Mesenchymal stem cell (in vitro differentiated cells and primary cell): ENCODE measurements at places on chromosomes 1 and 21.

- peak overlapping the region; percentile 87 for H3K27ac ChIP-seq
- no peaks in the 10 kb centered on the region for H3K27me3 ChIP-seq
- peaks cover 64% of the 10 kb centered on the region for H3K36me3 ChIP-seq
- no peak overlapping the region for H3K4me3 ChIP-seq
- no peak for DNase-seq
These were observed 15.5 kb downstream of the SLC2A1 start for GRCh38 chr1:42943166-42943565.

GRCh38 chr1:67347688-67348472, 40.2 kb downstream of the IL12RB2 start:
- peaks cover 5% of the 10 kb centered on the region for H3K4me1 ChIP-seq
- peak overlapping the region; percentile 42 for H3K4me3 ChIP-seq
- peak; percentile 59 for DNase-seq
- H3K27ac ChIP-seq = no peak overlapping the region

GRCh38 chr21:9735421-9735961, 785.9 kb upstream of the TPTE start:
- H3K4me1 ChIP-seq = no peaks in the 10 kb centered on the region
- no peaks in the 10 kb centered on the region for H3K36me3 ChIP-seq
- H3K27ac ChIP-seq = no peak overlapping the region
- H3K27me3 ChIP-seq = no peaks in the 10 kb centered on the region

- H3K36me3 ChIP-seq = no peaks in the 10 kb centered on the region
- H3K4me1 ChIP-seq = no peaks in the 10 kb centered on the region
- no peak overlapping the region for H3K4me3 ChIP-seq
- peak; percentile 26 for DNase-seq
- no peaks in the 10 kb centered on the region for H3K27me3 ChIP-seq
These were observed 7.4 kb upstream of the B3GALNT2 start for GRCh38 chr1:235511470-235512240.

DNA sequence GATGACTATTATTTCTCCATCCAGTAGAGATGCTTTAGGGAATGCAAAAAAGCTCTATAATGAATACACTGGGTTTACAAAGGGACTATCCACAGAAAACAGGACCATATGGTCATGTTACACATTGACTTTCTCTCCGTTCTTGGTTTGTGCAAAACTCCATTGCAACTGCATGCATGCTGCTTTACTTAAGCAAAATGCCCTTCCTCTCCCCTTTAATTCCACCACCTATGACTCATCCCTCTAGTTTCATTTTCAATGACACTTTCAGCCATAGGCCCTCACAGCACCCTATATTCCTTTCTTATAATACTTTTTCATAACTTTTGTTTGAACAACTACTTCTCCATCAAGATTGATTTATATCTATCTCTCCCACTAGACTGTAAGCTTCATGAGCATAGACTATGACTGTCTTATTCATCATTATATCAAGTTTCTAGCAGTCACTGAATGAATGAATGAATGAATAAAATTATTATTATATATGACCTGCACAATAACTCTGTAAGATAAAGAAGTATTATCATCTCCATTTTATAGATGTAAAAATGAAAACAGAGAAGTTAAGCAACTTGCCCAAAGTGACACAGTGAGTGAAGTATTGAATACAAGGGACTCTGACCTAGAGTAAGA, 248.9 kb downstream of the PLPP3 start:
- H3K27me3 ChIP-seq = no peaks in the 10 kb centered on the region
- no peak overlapping the region for H3K4me3 ChIP-seq
- peaks cover 8% of the 10 kb centered on the region for H3K4me1 ChIP-seq

DNA sequence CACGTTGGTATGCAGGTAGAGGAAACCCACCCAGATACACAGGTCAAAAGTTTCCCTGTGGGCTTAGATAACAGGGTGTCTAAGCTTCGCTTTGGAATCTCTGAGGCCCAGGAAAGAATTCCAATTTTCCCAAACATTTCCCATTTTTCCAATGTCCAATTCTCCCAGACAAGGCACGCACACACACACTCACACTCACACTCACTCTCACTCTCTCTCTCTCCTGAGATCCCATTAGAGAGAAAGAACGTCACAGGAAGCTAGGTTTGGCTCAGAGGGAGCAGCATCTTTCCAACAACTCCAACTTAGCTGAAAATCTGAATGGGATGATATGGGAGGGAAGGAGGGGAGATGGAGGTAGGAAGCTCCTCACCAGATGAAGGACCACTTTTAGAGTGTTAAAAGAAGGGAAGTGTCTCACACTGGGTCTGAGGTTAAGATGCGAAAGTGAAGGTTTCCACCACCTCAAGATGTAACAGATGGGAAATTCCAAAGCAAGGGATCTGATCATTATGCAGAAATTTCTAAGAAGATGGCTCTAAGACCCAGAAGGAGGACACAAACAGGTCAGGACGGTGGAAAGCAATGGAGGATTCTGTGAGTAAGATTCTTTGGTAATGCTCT, 63.5 kb downstream of the GNG12 start:
- peaks cover 48% of the 10 kb centered on the region for H3K36me3 ChIP-seq
- peaks cover 26% of the 10 kb centered on the region for H3K4me1 ChIP-seq
- no peak overlapping the region for H3K4me3 ChIP-seq
- no peak overlapping the region for H3K27ac ChIP-seq
- no peak for DNase-seq

DNA sequence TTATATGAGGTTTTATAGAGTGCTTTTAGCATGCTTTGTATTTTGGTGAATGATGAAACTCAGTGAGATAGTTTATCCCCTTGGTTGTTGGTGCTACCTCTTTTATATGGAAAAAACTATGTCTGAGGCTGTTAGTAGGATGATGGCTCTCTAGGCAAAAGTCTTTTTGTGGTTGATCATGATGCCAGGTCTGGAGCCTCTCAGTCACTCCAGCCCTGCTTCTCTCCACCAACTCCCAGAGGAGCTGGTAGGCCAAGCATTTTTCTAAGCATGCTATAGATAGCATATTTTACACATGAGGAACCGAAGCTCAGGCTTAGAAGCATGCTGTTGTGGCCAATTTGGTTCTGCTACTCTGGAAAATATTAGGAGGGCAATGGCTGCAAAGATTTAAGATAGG, 82.2 kb downstream of the FMN2 start:
- DNase-seq = no peak
- no peaks in the 10 kb centered on the region for H3K27me3 ChIP-seq
- H3K4me1 ChIP-seq = no peaks in the 10 kb centered on the region
- H3K36me3 ChIP-seq = no peaks in the 10 kb centered on the region
- no peak overlapping the region for H3K4me3 ChIP-seq

DNA sequence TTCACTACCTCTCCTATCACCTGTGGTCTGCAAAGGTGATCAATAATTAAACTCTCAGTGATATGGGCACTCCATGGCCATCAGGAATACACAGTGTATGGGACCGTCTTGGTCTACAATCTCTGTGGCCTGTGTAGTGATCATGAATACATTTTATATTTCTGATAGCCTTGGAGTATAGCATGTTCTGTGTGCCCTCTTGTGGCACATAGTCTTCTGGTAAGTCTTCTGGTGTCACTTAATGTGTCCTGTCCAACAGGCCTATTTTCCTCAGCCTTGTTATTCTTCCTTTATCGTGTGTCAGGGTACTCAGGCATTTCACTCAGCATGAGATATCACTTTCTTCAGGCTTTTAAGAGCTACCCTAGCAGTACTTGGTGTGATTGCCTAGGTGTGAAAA, 393.6 kb downstream of the AGBL4 start:
- H3K27me3 ChIP-seq = no peaks in the 10 kb centered on the region
- no peaks in the 10 kb centered on the region for H3K36me3 ChIP-seq
- no peak overlapping the region for H3K27ac ChIP-seq
- no peak overlapping the region for H3K4me3 ChIP-seq
- DNase-seq = no peak
